ENCODE measurements at places on chromosomes 16 and 17. TPM values are rescaled to one million over a fixed set of nuclear protein-coding genes. Genes with fewer than 3 reads are reported as not detected.

The KRT36 gene
- not detected for total RNA-seq

GRCh38 chr17:57340160-57340981 lies 84.0 kb downstream of the MSI2 start:
- DNase-seq = no peak

GRCh38 chr16:67685388-67686112 lies 18.9 kb downstream of the C16orf86 start:
- DNase-seq = no peak

DNA sequence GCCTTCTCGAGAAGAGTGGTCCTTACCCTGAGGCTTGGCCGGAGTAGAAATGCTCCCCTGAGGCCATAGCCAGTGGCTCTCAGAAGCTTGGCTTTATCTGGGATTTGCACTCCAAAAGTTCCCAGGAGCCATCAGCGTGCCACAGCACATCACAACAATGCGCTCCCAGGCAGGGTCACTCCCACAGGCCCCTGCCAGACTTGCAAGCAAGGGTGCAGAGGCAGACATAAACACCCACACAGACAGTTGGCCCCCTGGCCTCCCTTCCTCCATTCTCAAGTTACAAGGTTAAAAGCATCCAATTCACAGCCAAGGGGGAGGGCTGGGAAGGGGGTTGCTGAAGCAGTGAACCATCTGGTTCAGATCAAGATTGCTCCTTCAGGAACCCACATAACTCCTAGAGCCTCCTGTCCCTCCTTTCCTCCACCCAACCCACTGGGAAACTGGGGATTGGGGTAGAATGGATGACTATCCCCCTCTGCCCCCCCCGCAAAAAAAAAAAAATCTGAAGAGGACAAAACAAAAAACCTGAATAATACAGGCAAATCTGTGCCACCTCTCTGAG lies 1.8 kb downstream of the ST3GAL2 start:
- DNase-seq = no peak

DNA sequence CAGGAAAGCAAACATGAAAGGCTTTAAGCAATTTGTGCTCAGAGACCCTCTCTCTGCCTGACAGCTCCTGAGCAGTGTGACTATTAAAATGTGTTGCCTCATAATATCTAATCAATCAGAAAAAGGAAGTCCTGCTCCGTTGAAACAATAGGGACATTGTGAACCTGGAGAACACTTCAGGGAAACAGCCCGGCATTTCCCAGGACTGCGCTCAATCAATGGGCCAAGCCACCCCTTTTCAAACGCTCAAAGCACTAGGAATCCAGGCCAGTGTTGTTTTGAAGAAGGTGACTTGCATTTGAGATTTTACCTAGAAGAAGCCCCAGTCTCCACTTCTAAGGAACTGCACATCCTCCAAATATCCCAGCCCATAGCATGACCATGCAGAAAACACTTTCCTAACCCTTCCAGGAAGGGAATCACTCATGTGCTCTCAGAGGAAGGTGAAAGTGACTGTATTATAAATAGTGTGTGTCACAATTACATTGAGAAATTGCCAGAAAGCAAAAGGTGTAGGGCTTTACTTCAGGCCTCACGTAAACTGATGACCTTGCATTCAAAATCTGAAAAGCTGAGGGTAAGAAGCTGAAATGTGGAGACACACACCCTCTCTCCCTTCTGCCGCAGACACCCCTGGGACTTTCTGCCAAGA lies 19.4 kb downstream of the CDRT4 start:
- peak; percentile 40 for DNase-seq

- DNase-seq = peak; percentile 63
Observed at GRCh38 chr17:5592382-5592781, 8.1 kb upstream of the NLRP1 start.

DNA sequence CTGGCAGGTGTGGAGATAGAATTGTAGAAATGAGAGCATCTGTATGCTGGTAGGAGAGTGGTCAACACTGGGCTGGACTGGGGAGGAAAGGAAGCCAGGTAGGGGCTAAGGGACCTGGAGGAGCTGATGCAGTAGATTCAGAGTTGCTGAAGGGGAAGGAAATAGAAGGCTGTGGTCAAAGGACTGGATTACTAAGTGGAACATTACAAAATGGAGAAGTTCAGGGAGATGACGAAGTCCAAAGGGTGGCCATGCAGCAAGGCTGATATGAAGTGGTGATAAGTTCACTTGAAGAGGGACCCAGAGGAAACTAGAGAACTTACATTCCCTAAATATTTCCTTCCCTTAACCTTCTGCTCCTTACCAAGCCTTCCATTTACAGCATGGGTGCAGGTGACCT lies 8.6 kb upstream of the CCL2 start:
- no peak for DNase-seq

DNA sequence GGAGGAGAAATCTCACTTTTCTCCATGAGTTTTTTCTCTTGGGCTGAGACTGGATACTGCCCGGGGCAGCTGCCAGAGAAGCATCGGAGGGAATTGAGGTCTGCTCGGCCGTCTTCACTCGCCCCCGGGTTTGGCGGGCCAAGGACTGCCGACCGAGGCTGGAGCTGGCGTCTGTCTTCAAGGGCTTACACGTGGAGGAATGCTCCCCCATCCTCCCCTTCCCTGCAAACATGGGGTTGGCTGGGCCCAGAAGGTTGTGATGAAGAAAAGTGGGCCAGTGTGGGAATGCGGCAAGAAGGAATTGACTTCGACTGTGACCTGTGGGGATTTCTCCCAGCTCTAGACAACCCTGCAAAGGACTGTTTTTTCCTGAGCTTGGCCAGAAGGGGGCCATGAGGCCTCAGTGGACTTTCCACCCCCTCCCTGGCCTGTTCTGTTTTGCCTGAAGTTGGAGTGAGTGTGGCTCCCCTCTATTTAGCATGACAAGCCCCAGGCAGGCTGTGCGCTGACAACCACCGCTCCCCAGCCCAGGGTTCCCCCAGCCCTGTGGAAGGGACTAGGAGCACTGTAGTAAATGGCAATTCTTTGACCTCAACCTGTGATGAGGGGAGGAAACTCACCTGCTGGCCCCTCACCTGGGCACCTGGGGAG lies 19.1 kb downstream of the NGFR start:
- no peak for DNase-seq

- no peak for DNase-seq
Observed at GRCh38 chr16:64132759-64133361, 989.0 kb downstream of the CDH11 start.

The RNF43 gene
- total RNA-seq = not detected

DNA sequence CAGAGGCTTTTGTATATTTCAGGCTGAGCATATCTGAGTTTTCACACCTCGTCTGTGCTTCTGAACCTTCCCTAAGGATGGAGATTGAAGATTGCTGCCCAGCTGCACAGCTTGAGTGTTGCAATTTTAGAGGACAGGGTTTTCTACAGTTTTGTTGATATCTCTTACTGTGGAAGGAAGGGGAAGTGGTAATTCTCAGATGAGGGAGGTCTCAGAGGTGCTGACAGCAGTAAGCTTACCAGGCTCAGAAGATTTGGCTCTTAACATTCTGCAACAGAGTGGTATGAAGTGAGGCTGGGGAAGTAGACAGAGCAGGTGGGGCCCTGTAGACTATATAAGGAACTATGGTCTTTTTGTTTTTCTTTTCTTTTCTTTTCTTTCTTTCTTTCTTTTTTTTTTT lies 45.8 kb upstream of the ARHGAP17 start:
- no peak for DNase-seq

DNA sequence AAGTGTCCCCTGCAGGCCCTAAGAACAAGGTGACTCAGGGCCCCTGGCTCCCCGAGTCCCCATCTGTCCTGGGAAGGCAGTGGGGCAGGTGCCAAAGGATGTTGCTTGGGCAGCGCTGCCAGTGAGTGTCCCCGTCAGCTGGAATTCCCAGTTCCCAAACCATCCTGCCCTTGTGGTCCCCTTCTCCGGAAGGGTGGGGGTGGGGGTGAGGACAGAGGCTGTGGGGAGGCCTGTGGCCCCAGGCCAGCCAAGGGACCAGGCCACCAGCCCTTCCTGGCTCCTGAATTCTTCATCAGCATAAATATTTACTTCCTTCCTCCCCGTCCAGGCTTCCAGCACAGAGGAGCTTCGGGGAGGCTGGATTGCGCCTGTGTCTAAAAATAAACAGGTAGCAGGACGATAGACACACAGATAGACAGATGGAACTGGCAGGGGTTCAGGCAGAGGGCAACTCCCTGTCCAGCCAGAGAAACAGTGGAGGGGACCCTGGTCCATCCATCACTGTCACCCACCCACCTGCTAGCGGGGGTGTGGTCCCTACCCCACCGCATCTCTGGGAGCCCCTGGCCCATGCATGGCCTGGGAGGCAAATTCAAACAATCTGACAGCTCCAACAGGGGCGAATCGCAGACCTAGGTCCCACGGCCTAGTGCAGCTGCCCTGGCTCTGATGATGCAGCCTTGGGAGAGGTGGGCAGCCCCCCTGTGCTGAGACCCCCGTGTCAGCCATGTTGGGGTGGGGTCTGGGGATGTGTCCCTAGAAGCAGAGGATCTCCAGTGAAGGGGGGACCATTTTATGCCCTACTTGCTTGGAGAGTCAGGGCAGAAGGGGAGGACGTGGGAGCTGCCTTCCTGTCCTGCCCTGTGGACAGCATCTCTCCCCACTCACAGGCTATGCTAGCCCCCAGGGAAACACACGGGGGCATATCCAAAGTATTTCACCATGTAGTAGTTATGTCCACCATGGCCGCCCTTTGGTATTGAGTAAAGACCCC lies 13.2 kb downstream of the GLIS2 start:
- DNase-seq = peak; percentile 48

DNA sequence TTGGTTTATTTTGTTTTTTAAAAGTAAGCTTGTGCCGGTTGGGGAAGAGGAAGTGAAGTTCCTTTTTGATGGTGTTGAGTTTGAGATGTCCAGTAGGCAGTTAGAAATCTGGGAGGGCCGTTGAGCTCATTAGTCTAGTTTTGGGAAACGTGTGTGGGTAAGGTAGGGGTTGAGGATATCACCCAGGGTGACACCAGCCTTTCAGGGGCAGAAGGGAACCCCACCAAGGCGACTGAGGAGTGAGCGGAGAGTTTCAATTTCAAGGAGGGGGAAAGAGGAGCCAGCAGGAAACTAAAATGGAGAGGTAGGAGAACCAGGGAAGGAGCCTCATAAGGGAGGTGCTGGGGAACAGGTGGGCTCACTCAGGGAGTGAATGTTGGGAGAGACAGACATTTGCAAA lies 22.7 kb downstream of the HAPSTR1 start:
- no peak for DNase-seq

- peak; percentile 35 for DNase-seq
Observed at GRCh38 chr17:75228847-75229246, 23.4 kb downstream of the NUP85 start.

DNA sequence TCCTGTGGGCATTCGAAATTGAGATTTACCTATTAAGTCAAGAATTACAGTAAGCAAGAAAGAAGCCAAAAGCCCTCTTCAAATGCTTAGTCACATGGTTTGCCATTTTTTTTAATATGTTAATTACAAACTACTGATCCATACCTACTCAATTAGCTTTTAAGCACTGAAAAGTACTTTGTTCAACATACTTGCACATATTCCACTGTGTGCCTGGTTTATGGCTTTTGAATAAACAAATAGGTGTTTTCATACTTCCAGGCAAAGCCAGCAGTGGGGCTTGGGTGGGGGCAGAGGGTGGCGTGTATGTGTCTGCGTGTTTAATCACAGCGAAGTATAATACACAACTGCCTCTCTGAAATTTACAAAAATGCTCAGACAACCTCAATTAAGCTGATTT lies 51.4 kb downstream of the GAS7 start:
- no peak for DNase-seq

- no peak for DNase-seq
Observed at GRCh38 chr17:57823469-57824401, 26.1 kb downstream of the MRPS23 start.

The PABPN1L gene
- not detected for total RNA-seq

- DNase-seq = peak; percentile 88
Observed at GRCh38 chr17:67378454-67379250, 1.6 kb downstream of the PITPNC1 start.

The UMOD gene
- not detected for total RNA-seq

DNA sequence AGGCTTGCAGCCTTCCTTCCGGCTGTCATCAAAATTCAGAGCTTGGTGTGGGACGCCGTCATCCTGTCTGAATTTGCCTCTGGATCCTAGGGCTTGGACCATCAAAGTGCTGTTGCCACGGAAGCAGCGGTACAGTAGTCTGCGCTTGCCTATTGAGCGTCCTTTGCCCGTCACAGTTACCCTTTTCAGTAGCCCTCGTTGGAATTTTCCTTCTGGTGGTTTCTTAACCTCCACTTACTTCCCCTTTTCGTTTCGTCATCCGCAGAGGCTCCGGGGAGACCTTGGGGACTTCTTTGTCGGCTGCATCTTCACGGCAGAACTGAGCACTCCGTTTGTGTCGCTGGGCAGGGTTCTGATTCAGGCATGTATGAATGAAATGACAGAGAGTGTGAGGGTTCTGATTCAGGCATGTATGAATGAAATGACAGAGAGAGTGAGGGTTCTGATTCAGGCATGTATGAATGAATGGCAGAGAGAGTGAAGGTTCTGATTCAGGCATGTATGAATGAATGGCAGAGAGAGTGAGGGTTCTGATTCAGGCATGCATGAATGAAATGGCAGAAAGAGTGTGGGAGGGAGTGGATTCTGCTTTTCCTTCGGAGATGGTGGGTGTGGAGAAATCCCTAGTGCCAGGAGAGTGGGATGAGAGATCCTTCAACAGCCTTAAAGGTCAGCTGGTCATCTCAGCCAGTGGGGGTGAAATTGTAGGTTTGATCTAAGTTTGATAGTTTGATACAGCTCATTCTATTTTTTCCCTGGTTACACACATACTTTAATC lies 8.0 kb downstream of the TLCD3A start:
- DNase-seq = no peak

DNA sequence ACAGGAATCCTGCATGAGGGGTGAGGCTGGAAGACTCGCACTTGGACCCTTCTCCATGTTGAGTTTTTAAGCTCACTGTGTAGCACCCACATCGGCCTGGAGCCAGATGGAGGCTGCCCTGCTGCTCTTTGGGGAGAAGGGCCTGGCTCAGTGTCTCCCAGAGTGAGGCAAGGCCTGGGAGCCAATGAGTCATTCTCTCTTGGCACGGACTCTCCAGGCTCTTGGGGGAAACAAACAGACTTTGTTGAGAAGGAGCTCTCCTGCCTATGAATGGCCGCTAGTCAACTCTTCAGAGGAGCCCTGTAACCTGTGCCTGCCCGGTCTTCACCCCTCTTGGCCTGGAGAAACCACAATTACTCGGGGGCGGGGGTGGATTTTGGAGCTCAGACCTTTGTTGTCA lies 50.8 kb upstream of the MAF start:
- no peak for DNase-seq

DNA sequence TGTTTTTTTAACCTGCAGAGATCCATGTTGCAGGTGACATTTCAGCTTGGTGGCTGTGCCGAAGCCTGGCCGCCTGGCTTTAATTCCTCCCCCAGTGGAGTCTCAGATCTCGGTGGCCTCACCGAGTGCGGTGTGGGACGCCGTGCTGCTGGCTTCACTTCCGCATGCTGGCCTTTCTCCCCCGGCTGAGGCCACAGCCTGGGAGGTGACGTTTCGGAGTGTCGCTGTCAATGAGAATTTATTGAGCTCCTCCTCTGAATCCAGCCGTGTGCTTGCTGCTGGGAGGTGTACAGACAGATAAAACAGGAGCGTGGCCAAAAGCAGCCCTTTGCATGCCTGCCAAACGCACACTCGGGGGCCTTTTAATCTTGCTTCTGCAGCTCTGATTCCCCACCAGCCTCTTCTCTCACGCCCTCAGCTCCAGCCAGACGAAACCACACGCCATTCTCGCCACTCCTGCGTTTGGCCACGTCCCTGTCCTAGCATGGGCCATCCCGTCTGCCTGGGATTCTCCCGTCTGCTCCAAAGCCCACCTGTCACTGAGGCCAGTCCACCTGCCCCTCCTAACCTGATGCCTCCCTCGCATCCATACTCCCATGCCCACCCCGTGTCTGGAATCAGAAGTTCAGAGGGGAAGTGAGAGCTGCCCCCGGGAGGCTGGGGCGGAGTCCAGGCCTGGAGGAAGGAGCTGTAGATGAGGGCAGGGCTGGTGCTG lies 3.6 kb downstream of the GSE1 start:
- DNase-seq = peak; percentile 48
